Sciatic nerve (tissue), 2 donors: ENCODE measurements at places on chromosomes 6 and 20. TPM values are rescaled to one million over a fixed set of nuclear protein-coding genes. Genes with fewer than 3 reads are reported as not detected.

SLC22A2 gene
- total RNA-seq: not detected

GRCh38 chr6:158358450-158359077 is 46.3 kb downstream of the TULP4 start:
- DNase-seq: no peak

SLC25A27 gene
- 49.0 TPM for total RNA-seq

- DNase-seq: peak; percentile 30
Observed at GRCh38 chr20:57482796-57483195, 42.1 kb downstream of the CTCFL start.

CAP2 gene
- 7.1 TPM for total RNA-seq

DNA sequence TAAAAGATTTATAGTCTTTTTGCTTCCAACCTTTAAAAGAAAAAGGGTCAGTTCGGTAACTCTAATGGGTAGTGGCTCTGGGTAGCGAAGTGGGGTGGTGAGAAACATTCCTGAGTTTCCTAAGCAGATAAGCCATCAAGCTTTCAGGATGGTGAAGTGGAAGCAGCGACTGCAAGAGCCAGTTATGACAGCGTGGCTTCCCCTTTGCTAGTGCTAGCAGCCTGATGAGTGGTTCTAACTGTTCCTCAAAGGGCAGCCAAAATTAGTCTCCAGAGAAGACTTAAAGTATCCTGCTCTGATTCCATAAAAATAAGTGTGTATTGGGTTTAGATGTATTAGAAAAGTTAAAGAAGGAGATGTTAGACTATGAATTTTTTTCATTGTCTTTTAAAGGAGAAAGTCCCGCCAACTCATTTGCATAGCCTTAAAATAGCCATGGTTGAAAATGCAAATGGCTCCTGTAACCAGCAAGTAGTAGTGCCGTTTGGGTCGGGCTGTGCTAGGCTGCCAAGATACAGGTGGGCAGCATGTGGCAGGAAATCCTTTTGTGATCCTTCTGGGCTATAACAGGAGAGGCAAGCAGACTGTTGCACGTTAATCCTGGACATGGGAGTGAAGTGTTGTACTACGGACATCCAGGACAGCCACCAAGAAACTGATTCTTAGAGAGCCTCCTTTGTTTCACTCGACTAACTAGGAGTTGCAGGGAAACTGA is 18.0 kb downstream of the ELOVL2 start:
- no peak for DNase-seq

CRISP1 gene
- total RNA-seq: not detected

SYCP2 gene
- total RNA-seq: 6.7 TPM

- no peak for DNase-seq
Observed at GRCh38 chr6:166573511-166574216, 12.8 kb downstream of the RAMACL start.

GRCh38 chr6:42315991-42316970 is 98.6 kb upstream of the MRPS10 start:
- no peak for DNase-seq

ADGRG6 gene
- total RNA-seq: 57.4 TPM

- DNase-seq: no peak
Observed at GRCh38 chr20:17691758-17692157, 8.0 kb upstream of the BANF2 start.

CNKSR3 gene
- 22.2 TPM for total RNA-seq

DNA sequence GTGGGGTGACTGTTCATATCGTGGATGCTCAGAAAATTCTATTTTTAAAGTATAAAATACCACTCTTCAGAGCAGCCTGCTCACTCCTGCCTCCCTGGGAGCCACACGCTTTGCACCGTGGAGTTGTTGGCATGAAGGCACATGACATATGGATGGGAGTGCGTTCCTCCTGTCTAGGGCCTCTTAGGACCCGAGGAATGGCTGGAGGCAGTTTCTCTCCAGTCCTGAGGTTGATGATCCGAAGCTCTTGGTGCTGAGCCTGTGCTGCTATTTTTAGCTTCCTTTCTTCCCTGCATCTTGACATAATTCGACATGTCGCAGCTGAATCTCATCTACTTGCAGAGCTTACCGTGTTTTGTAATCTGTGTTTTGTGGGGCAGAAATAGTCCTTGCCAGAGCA is 73.9 kb downstream of the PHACTR3 start:
- no peak for DNase-seq

C20orf144 gene
- not detected for total RNA-seq

GRCh38 chr6:168318579-168319278 is 848 bp downstream of the DACT2 start:
- no peak for DNase-seq

- DNase-seq: no peak
Observed at GRCh38 chr6:127180426-127180825, 62.0 kb downstream of the RSPO3 start.

GRCh38 chr20:23925789-23926525 is 46.4 kb upstream of the CST5 start:
- DNase-seq: no peak

NR2E1 gene
- not detected for total RNA-seq

GRCh38 chr6:169862892-169863525 is 111.6 kb downstream of the ERMARD start:
- DNase-seq: peak; percentile 33

DNA sequence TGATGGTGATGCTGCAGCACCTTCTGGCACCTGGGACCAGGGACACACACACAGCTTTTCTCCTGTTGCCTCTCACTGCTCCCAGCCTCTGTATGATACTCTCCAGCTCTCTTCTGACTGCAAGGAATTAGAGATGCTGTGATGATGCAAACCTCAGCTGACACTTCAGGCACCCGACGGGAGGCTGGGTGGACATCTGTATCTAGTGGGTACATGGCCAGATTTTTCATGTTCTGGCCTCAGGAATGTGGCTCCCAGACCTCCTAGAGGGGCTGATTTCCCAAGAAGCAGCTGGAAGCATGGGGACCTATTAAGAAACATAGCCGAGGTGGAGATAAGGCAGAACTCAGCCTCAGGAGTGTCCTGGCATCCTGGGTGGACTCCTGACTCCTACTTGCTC is 6.8 kb upstream of the EPB41L1 start:
- no peak for DNase-seq
